ENCODE measurements at places on chromosomes 13 and 19. TPM values are rescaled to one million over a fixed set of nuclear protein-coding genes. Genes with fewer than 3 reads are reported as not detected.

- no peak for ATAC-seq
These were observed 44.8 kb upstream of the FNDC3A start for GRCh38 chr13:48930918-48931317.

- peak; percentile 61 for ATAC-seq
These were observed 3.6 kb downstream of the CD37 start for GRCh38 chr19:49338691-49339300.

DNA sequence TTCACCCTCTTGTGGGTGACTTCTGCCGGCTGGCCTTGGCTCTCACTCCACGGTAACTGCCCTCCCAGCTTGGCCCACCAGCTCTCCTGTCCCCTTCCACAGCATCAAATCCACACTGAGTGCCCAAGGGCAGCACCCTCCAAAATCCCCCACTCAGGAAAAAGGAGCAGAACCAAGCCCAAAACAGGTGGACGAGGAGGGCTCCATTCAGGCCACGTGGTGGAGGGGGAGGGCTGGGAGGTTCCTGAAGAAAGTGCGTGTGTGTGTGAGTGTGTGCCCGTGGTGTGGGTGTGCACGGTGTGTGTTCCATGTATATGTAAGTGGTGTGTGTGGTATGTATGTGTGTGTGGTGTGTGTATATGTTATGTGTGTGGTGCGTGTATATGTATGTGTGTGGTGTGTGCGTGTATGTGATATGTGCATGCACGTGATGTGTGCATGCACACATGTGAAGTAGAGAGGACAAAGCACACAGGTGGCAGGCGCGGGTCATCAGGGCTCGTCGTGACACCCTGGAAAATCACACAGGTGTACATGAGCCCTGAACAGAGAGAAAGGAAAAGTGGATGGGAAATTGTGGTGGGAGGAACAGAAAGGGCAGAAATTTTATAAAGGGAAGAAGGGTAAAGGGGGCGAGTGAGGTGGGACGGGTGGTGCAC is 76.9 kb downstream of the COL4A1 start:
- ATAC-seq = no peak

GRCh38 chr19:51750400-51751094 is 1.1 kb downstream of the FPR1 start:
- ATAC-seq = no peak

GRCh38 chr13:19632915-19633478 is 462 bp upstream of the MPHOSPH8 start:
- ATAC-seq = peak; percentile 61

GRCh38 chr13:25821776-25822175 is 230.0 kb downstream of the SHISA2 start:
- no peak for ATAC-seq

DNA sequence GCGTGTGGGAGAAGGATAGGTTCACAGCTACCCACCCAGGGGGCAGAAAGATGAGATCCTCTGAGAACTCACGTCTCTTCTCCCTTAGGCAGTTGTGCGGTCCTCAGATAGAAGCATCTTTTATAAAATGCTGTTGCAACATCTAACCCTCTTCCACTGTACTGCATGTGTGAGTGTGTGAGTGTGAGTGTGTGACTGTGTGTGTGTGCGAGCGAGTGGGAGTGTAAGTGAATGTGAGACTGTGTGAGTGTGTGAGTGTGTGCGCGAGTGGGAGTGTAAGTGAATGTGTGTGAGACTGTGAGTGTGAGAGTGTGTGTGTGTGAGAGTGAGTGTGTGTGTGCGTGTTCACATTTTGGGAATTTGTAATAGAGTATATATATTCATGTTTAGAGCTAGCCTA is 55.6 kb upstream of the F7 start:
- ATAC-seq = peak; percentile 17

DNA sequence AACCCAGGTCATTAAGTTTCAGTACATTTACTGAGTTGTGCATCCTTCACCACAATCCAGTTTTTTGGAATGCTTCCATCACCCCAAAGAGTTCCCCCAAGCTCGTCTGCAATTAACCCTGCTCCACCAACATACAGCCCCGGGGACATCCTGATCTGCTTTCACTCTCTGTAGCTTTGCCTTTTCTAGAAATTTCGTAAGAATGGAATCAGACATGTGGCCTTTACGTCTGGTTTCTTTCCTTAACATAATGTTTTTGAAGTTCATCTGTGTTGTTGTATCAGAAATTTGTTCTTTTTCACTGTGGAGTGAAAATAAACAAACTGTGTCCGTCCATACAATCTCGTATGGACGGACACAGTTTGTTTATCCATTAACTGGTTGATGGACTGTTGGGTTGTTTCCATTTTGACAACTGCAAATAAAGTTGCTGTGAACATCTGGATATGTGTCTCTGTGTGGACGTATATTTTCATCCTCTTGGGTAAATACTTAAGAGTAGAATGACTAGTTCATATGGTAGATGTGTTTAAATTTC is 2.9 kb downstream of the KLHL26 start:
- no peak for ATAC-seq

GRCh38 chr13:67308004-67308772 is 78.1 kb upstream of the PCDH9 start:
- ATAC-seq = no peak

GRCh38 chr13:101146101-101146898 is 270.0 kb downstream of the NALCN start:
- ATAC-seq = no peak

- no peak for ATAC-seq
These were observed 90.5 kb upstream of the ANKRD10 start for GRCh38 chr13:111005364-111005763.

- peak; percentile 77 for ATAC-seq
These were observed 278.8 kb downstream of the SLITRK6 start for GRCh38 chr13:85520445-85520844.

DNA sequence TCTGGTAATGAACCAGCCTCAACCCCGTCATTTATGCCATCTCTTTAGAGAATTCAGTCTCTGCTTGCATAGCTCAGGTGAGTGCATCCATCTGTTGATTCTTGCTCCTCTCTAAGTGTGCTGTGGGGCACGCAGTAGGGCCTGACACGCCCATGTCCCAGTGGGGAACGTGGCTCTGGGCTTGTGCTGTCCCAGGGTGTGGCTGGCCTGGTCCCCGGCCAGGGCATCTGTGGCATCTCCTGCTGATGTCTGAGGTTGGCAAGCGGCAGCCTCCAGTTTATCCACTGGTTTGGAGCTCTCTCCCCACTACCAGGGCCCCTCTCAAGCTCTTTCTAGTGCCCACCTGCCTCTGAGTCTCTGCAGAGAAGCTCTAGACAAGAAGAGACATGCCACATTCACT is 146.6 kb upstream of the GJB6 start:
- ATAC-seq = no peak

DNA sequence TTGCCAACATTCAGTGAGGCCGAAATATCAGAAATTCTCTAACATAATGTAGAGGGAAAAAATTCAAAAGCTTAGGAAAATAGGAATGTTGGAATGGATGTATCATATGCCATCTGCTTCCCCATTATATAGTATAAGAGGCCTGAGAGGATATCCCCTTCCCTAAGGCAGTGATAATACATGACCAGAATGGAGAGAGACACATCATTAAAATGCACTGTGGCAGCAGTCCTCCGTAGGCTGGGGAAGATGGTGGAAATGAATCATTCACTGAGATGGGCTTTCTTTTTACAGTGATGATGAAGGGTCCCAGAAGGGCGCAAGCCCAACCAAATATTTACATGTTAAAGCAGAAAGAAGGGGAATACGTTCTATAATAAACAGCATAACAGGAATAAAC is 799.1 kb upstream of the SPRY2 start:
- no peak for ATAC-seq

- ATAC-seq = no peak
These were observed 39.7 kb downstream of the RCBTB2 start for GRCh38 chr13:48493066-48493765.

GRCh38 chr13:67554746-67555452 is 324.8 kb upstream of the PCDH9 start:
- no peak for ATAC-seq

- no peak for ATAC-seq
These were observed 308.4 kb downstream of the FGF9 start for GRCh38 chr13:21979161-21979806.

DNA sequence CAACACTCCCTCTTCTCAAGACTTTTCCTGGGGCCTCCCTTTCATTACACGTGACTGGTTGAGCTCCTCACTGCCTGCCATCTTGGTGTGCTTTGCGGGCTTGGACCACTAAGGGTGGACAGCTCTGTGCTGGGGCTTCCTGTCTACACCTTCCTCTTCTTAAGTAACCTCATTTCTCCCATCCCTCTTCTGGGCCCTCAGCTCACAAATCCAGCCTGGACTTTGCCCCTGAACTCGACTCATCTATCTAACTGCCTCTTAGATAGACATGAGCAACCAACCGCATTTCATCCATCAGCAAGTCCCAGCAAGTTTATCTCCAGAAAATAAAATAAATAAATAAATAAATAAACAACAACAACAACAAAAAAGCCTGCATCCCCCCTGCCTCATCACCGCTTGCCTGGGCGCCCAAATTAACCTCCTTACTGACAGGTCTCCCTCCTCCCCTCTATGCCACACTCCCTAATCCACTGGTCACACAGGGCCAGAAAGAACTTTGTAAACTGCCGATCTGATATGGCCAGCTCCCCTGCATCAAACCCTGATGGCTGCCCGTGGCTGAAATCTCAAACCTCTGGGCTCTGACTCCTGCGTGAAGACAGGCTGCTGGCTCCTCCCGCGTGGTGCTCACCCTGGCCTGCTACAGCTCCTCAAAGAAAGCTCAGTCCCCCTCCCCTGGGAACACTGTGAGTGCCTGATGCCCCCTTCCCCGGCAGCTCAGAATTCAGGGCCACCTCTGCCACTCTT is 7.8 kb downstream of the ISOC2 start:
- ATAC-seq = no peak

- no peak for ATAC-seq
These were observed 121.8 kb upstream of the PCDH9 start for GRCh38 chr13:67351909-67352308.

- ATAC-seq = no peak
These were observed 651.2 kb downstream of the SLITRK6 start for GRCh38 chr13:85148009-85148408.

GRCh38 chr13:25432691-25433090 is 60.9 kb downstream of the ATP8A2 start:
- no peak for ATAC-seq

GRCh38 chr13:24149246-24150032 is 11.1 kb upstream of the SPATA13 start:
- no peak for ATAC-seq

DNA sequence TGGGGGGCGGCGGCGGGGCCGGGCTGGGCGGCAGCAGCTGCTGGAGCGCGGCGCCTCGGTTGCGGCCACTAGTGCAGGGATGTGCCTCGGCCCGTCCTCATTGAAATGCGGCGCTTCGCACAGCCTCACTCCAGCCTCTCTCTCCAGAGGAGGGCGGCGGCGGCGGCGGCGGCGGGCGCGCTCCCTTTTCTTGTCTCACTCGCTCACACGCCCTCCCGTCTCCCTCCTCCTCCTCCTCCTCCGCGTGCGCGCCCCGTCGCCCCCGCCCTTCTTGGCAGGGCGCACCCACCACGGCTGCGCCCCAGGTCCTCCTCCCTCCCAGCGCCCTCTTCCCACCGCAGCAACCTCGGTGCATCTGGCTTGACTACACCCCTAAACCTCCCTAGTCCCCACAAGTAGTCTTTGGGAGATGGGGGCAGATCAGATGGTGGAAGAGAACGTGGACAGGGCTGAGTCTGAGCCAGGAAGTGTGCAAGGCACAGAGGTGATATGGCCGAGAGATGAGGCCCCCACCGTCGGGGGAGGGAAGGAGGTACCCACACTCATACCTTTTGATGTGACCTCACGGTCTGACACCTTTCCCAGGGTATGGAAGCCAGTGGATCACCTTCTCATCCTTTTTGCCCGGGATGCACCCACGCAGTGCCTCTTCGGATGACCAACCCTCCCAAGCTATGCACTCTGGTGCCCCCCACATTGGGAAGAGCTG is at the start of gene DCLK1:
TSS of gene DCLK1 (minus strand) at position 161 of the 709 bp plus-strand sequence.
- ATAC-seq = peak; percentile 83

- ATAC-seq = no peak
These were observed 3.1 kb upstream of the JSRP1 start for GRCh38 chr19:2259336-2259735.

DNA sequence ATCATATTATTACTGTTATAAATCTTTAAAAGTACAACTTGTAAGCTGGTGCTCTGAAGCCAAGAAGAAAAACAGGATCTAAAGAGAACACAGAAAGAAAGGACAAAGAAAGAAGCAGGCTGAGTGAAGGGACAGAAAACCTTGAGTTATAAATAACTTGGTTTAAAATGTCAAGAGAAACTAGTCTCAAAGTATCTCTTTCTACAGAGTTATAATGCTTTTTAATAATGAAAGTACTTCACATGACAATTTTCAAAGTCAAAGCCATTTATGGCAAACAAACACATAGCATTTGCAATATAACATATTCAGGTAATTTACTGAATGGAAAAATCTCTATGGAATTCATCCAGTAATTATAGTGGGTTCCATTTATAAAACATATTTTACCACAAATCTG is 33.4 kb downstream of the CAB39L start:
- no peak for ATAC-seq

DNA sequence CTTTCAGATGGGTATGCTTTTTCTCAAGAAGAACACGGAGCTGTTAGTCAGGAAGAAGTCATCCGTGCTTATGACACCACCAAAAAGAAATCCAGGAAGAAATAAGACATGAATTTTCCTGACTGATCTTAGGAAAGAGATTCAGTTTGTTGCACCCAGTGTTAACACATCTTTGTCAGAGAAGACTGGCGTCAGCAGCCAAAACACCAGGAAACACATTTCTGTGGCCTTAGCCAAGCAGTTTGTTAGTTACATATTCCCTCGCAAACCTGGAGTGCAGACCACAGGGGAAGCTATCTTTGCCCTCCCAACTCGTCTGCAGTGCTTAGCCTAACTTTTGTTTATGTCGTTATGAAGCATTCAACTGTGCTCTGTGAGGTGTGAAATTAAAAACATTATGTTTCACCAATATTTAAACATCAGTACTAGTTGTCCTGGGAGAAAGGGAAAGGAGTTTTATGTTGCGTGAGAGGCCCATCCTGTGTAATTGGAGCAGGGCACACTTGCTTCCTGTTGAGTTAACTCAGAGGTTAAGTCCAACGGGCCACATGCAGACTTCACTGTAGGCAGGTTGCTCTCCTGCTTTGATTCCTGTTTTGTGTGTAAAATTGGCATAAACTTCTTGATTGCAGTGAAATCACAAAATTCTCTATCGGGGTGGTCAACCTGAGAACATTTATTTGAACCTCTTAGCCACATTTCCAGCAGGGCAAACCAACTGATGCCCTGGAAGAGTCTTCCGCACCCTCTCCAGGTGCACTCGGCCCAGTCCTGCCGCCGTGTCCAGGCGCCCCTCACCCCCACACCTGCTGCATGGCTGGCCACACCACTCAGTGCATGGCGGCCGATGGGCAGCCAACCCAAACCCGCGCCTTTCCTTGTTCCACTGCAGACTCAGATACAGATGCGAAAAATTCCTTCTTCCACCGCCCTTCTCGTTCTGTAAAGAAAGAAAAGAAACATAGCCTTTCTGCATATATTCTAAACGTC is 31.6 kb downstream of the SHISA2 start:
- ATAC-seq = no peak

The TTC9B gene
- total RNA-seq = not detected

The KPNA3 gene
- total RNA-seq = 53.5 TPM

The CCDC8 gene
- 8.6 TPM for total RNA-seq

The ALOX5AP gene
- 5.6 TPM for total RNA-seq

The C19orf38 gene
- 0.89 TPM for total RNA-seq

The ZNF442 gene
- 6.7 TPM for total RNA-seq

The KLK8 gene
- total RNA-seq = 2.3 TPM

The CPAMD8 gene
- 8.8 TPM for total RNA-seq

The ZNF780A gene
- total RNA-seq = 22.1 TPM

All from gastroesophageal sphincter (tissue), 4 donors.